H9 (cell line): ENCODE measurements at places on chromosomes 11 and 22. TPM values are rescaled to one million over a fixed set of nuclear protein-coding genes. Genes with fewer than 3 reads are reported as not detected.

The SLC43A1 gene
- 16.3 and 17.0 TPM in 2 replicates for total RNA-seq

The NLRP6 gene
- total RNA-seq = not detected in 2 replicates

The NCR3LG1 gene
- 0.94 and 1.4 TPM in 2 replicates for total RNA-seq

The PATL1 gene
- total RNA-seq = 31.4 and 32.5 TPM in 2 replicates

The RBMXL2 gene
- not detected in 2 replicates for total RNA-seq

The TEX12 gene
- 0.22 and 0.31 TPM in 2 replicates for total RNA-seq

The APOA5 gene
- total RNA-seq = 0.11 TPM in 1 of 2 replicates, not detected in the other

The P2RY2 gene
- 0.26 and 0.35 TPM in 2 replicates for total RNA-seq

The PNPLA3 gene
- 16.5 and 17.5 TPM in 2 replicates for total RNA-seq

The CAVIN3 gene
- total RNA-seq = 56.7 and 60.0 TPM in 2 replicates

The TUB gene
- total RNA-seq = 14.8 and 14.9 TPM in 2 replicates

The IGLL5 gene
- not detected in 2 replicates for total RNA-seq

The PRRG4 gene
- total RNA-seq = 1.2 TPM in 2 replicates

The OR51E2 gene
- total RNA-seq = not detected in 2 replicates

The RGL4 gene
- not detected in 2 replicates for total RNA-seq

The C11orf87 gene
- total RNA-seq = 0.11 TPM in 2 replicates

The RIMBP3B gene
- 0.39 and 0.77 TPM in 2 replicates for total RNA-seq

The NXPE1 gene
- not detected in 2 replicates for total RNA-seq

The SERPIND1 gene
- not detected in 2 replicates for total RNA-seq

The FAM111B gene
- total RNA-seq = 31.9 and 35.0 TPM in 2 replicates

The GDPD4 gene
- not detected in 2 replicates for total RNA-seq

The TTC17 gene
- total RNA-seq = 65.6 and 68.5 TPM in 2 replicates

The ENTHD1 gene
- not detected in 2 replicates for total RNA-seq

The TXN2 gene
- total RNA-seq = 58.6 and 59.2 TPM in 2 replicates

The GAS2L1 gene
- total RNA-seq = 8.0 and 8.1 TPM in 2 replicates

The APOL5 gene
- total RNA-seq = not detected in 2 replicates

The LRRC32 gene
- 0.46 and 0.59 TPM in 2 replicates for total RNA-seq

The OR5A1 gene
- total RNA-seq = not detected in 2 replicates

The OR4D5 gene
- not detected in 2 replicates for total RNA-seq

The USP2 gene
- total RNA-seq = 5.7 and 7.6 TPM in 2 replicates

The EHF gene
- total RNA-seq = not detected in 2 replicates

The OR4A16 gene
- not detected in 2 replicates for total RNA-seq

The SH3BP1 gene
- 33.6 and 35.1 TPM in 2 replicates for total RNA-seq

The IL17REL gene
- total RNA-seq = 0.11 and 0.20 TPM in 2 replicates

The MMP10 gene
- 0.20 TPM in 1 of 2 replicates, not detected in the other for total RNA-seq

The OSBP gene
- 46.7 and 48.5 TPM in 2 replicates for total RNA-seq

The CRYBB2 gene
- total RNA-seq = not detected in 2 replicates

The PRAME gene
- 0.29 and 0.31 TPM in 2 replicates for total RNA-seq

The INPP5J gene
- total RNA-seq = 4.7 and 4.9 TPM in 2 replicates

The RPUSD4 gene
- 42.9 and 43.1 TPM in 2 replicates for total RNA-seq

The OSM gene
- total RNA-seq = not detected in 2 replicates

The CAPN5 gene
- total RNA-seq = 16.7 and 17.1 TPM in 2 replicates

The TRIM6 gene
- total RNA-seq = 14.1 and 17.9 TPM in 2 replicates

The OSBP2 gene
- total RNA-seq = 3.4 and 3.6 TPM in 2 replicates

The OR5L1 gene
- not detected in 2 replicates for total RNA-seq

The CACNA1I gene
- total RNA-seq = 0.50 and 0.53 TPM in 2 replicates
